Inflammatory macrophage treated with lipopolysaccharide for 1 hour (primary cell): ENCODE measurements at places on chromosomes 6 and 20.

DNA sequence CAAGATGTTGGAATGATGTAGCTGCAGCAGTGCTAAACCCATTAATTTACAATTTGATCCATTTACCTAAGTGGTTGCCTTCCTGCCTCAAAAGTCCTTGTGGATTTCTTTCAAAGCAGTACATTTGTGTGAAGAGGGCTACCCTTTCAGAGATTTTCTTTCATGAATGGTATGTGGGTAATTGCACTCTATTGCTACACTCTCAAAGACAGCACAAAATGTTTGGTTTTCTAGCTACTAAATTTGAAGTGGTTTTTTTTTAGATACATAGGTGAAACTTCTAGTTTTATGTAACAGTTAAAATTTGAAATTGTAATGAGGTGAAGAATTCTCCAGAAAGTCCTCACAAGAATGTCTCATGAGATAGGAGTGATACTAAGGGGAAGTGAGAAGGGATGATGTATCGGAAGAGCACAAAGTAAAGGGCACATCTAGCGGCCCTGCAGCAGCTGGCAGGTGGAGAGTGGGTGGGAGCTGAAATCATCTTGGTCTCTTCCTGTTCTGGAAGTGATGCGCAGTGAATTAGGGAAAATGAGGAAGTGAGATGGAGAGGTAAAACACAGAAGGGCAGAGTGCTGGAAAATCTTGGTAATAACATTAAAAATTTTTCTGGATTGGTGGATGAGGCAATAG, 236.8 kb upstream of the MAN1A1 start:
- no peak for DNase-seq

- no peak for DNase-seq
Measured at GRCh38 chr6:4728926-4729325, 47.3 kb upstream of the CDYL start.

GRCh38 chr6:122736163-122736562, 43.4 kb upstream of the FABP7 start:
- DNase-seq = no peak

DNA sequence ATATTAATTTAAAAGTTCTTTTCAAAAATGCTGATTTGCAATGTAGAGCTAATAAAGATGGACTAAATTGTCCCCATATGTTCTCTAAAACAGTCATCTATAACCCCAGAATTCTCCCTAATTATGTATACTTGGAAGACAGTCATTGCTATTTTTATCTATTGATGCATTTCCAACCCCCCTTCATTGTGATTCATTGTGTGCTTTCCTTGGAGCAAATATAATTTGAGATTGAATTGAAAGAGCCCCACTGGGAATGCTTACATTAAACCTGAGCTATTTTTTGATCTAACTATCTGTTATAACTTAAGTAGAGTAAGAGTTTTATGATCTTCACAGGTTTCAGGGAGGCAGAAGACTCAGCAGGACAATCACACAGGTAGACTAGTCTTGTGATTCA, 73.7 kb upstream of the PTCHD4 start:
- DNase-seq = no peak

DNA sequence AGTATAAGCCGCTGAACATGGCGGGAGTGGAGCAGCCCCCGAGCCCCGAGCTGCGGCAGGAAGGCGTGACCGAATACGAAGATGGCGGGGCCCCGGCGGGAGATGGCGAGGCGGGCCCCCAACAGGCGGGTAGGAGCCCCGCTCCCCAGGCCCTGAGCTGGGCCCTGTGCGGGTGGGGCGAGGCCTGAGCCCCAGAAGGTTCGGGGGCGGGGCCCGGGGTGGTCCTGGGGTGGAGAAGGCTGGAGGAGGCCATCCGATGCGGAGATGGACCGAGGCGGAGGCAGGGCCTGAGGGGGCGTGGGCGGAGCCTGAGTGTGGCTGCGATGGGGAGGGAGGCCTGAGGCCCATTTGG, 7.1 kb downstream of the L3MBTL1 start:
- DNase-seq = no peak

- DNase-seq = peak; percentile 8
Measured at GRCh38 chr6:96626759-96627364, 63.9 kb downstream of the FHL5 start.

GRCh38 chr20:12411246-12411940, 493.7 kb downstream of the BTBD3 start:
- no peak for DNase-seq

DNA sequence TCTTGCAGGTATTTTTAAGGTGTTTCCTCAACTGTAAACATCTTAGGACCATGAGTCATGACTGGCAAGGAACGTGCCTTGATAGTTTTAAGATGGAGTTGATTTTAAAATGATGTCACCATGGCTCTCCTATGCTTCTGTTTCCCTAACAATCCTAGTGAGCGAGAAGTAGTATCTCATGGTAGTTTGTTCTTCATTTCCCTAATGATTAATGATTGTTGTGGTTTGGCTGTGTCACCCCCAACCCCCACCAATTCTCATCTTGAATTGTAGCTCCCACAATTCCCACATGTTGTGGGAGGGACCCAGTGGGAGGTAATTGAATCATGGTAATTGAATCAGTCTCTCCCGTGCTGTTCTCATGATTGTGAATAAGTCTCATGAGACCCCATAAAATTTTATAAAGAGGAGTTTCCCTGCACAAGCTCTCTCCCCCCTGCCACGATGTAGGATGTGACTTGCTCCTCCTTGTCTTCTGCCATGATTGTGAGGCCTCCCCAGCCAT, 16.8 kb upstream of the BNIP5 start:
- DNase-seq = peak; percentile 36

- peak; percentile 37 for DNase-seq
Measured at GRCh38 chr6:4776493-4777393, 539 bp downstream of the CDYL start.

DNA sequence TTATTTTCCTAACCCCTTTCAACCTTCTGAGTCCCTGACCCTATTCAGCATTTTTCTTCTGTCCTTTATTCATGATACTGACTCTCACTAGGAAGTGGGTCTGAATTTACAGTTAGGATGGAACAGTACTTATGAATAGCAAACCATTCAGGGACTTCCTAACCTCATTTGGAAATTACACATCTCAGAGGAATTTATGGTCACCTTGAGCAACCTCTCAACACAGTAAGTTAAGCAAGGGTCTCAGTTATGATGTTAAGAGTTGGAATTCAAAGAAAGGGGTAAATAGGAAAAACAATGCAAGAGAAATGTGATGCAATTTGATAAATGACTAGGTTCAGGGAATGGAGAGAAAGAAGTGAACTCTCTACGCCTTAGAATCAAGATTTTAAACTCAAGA, 97.3 kb downstream of the GPR6 start:
- DNase-seq = no peak

- DNase-seq = no peak
Measured at GRCh38 chr6:20737912-20738311, 203.7 kb downstream of the CDKAL1 start.

- DNase-seq = peak; percentile 12
Measured at GRCh38 chr6:100228834-100229441, 234.9 kb upstream of the MCHR2 start.

DNA sequence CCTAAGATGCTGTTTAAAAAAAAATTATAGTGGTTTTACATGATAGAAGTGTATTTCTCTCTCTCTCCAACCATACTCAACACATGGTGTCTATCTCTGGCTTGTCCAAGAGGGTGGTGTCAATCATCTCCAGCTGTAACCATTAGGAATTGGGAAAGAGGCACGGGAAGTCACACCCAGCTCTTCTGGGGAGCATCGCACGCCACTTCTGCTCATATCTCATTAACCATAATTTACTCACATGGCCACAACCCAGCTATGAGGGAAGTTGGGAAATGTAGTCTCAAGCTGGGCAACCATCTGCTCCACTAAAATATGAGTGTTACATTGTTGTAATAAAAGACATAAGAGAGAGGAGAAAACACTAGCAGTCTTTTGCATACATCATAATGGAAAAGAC, 30.4 kb upstream of the TSHZ2 start:
- no peak for DNase-seq

DNA sequence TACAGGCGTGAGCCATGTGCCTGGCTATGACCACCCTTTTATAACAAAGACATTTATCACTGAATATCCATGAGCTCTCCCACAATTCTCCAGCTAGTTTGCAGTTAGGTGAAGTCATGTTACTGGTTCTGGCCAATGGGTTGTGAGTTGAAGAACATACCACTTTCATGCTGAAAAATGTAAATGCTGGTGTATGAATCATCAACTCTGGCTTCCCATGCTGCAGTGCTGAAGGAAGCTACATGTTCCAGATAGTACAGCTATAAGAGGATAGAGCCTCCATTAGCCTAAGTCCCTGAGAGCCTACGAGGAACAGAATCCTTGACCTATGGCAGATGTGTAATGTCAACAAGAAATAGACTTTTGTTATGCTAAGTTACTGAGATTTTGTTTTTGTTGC, 180.4 kb downstream of the BTBD9 start:
- no peak for DNase-seq

DNA sequence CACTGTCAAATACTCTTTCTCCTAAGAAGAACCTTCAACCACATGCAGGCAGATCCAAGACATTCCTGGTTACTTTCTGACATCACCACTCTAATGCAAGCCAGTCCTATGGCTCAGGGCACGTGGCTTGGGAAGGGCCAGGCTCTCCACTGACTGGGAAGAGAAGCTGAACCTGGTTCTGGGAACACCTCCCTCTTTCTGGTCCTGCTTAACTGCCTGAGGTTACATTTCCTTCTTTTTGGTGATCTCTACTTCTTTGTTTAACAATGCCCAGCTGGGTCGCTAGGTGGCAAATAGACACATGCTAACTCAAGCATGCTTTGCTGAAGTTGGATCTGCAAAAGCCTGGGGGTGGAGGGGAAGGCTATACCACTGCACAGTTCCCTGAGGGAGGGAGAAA, 249.8 kb downstream of the GMDS start:
- DNase-seq = no peak

DNA sequence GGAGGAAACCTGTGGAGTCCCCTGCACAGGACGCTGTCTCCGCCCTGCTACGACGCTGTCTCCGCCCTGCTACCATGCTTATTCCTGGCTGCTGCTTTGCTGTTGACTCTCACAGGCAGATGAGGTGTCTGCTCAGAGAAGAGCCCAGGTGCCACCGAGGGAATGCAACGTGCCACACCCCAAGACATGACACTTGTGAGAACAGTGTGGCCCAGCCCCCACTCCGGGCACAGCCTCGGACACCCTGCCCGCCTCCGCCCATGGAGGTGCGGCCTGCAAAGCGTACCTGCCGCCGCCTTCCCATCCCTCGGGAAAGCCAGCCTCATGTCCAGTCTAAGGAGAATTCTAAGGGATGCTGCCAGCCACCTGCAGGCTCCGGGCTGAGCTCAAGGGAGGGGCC, 15.6 kb upstream of the MRGBP start:
- DNase-seq = no peak

DNA sequence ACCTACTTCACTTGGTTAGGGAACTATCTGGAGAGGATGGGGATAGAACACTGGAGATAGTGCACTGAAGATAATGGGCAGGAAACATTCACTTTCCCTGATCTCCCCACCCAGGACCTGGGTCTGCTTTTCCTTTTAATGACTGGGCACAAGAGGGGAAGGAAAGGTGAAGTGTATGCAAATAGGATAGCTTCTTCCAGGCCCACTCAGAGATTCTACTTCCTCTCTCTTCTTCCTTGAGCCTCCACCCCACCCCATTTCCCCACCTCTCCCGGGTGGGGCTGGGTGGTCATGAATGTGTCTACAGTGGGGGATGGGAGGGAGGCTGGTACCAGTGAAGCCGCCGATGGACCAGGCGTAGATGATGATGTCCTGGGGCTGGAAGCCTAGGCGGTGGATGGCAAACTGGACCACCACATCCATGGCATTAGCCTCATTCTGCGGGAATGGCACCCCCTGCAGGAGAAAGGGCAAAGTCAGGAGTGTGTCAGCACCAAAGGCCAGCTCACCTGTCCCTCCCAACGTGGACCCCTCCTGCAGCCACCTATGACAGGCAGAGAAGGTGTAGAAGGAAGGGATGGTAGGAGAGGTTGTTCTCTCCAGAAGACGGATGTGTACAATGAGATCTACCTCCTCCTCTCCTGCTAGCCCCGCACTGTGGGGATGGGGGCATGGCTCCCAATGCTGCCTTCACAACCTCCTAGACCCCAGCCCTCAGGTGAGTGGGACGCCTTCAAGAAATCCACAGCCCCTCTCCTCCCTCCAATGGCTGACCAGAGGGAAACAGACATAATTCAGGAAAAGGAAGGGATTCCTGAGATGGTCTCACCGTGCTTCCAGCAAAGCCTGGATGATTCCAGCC, 8.6 kb upstream of the LY6G5C start:
- DNase-seq = no peak

GRCh38 chr6:43368259-43369160, 937 bp downstream of the ZNF318 start:
- peak; percentile 14 for DNase-seq

DNA sequence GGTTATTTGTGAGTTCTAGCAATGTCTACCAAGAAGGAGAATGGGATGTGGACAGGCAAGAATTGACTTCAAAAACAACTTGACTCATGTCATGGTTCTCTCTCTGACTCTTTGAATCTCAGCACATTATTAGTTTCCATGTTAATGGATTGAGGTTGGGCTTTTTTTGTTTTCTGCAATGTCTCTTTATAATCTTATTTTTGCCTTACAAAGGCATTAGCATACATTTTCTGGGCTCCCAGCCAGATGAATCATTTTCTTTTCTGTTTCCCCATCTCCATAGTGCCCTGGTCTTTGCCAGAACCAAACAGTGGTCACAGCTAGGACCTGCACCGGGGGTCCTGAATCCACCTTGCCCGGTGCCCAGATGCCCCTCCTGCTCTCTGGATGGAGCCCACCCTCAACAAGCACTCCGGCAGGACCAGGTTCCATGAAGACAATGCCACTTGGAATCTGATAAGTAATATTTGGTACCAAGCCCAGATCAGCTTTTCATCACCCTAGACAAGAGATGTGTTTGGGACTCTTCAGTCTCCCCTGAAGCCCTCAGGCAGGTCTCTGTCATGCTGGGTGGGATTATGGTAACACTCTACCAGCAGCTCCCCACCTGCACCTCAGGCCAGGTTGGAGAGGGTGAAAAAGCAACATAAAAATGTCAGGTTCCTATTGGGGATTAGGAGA, 266.7 kb upstream of the SULF2 start:
- no peak for DNase-seq

DNA sequence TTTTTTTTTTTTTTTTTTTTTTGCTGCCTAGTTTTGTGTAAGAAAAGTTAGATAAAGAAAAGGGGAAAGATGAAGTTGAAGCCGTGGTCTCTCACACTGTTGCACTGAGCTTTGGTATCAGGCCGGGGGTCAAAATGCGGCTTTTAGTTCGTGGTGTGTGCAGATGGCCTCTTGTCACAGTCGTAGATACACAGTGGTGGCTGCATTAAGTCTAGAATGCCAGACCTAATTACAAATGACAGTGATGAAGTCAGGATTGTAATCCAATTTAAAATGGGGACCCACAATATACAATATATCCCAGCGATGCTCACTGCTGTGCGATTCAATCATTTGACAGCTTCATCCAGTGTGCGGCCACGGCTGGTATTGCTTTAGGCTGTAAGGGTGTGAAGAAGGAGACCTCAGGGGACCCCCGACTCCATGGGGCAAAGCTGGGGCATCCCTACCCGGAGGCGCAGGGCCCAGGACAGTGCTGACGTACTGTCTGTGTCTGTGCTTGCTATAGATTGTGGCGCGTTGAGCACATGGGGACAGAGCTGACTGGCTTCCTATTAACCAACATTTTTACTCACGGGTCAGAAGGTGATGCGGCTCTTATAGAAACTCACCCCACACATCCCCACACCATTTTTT, 210.0 kb upstream of the SOX4 start:
- DNase-seq = no peak

- no peak for DNase-seq
Measured at GRCh38 chr20:46765506-46766120, 56.2 kb downstream of the SLC2A10 start.

GRCh38 chr6:87618531-87618930, 28.6 kb downstream of the ORC3 start:
- DNase-seq = no peak

GRCh38 chr6:33126101-33126714, 50.4 kb downstream of the HLA-DPB1 start:
- peak; percentile 48 for DNase-seq
